RKO (cell line): ENCODE measurements at places on chromosomes 4 and X.

- no peak for DNase-seq
Measured at GRCh38 chrX:2894885-2895292, 34.2 kb downstream of the ARSD start.

GRCh38 chr4:177451108-177451500, 8.9 kb upstream of the AGA start:
- DNase-seq, result no peak

GRCh38 chr4:3345384-3345783, 52.6 kb downstream of the RGS12 start:
- DNase-seq, result no peak

DNA sequence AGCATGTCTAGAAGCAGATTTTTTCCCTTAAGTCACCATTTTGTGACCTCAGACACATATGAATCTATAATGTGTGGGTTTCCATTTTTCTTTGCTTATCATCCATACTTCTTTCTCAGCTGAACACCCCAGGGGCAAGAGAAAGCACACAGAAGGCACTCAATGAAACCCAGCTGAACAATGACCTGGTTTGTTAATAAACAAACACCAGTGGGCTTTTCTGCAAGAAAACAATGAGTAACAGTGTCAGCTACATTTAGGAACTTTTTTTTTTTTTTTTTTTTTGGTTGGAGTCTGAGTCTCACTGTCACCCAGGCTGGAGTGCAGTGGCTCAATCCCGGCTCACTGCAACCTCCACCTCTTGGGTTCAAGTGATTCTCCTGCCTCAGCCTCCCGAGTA, 40.7 kb upstream of the KLF3 start:
- DNase-seq, result no peak

DNA sequence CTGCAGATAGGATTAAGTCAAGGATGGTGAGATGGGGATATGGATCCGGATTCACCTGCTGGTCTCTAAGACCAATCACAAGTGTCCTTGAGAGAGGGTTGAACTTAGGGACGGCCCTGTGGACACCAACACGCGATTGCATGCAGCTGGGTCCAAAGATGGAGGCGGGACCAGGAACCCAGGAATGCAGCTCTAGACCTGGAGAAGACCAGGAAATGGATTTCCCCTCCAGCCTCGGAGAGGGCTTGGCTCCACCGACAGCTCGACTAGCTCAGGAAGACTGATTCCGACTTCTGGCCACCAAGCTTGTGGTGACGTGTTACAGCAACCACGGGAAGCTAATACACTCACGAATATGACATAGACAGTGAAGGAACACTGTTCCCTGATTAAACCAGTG, 4.7 kb downstream of the C4orf50 start:
- no peak for DNase-seq
